T-helper 22 cell (primary cell): ENCODE measurements at places on chromosomes 4 and X.

- DNase-seq, result no peak
These were observed 124.9 kb downstream of the RELL1 start for GRCh38 chr4:37561196-37561802.

- DNase-seq, result no peak
These were observed 59.4 kb upstream of the NAP1L5 start for GRCh38 chr4:88757067-88757466.

GRCh38 chr4:69858690-69859089 lies 1.3 kb downstream of the SULT1E1 start:
- no peak for DNase-seq

DNA sequence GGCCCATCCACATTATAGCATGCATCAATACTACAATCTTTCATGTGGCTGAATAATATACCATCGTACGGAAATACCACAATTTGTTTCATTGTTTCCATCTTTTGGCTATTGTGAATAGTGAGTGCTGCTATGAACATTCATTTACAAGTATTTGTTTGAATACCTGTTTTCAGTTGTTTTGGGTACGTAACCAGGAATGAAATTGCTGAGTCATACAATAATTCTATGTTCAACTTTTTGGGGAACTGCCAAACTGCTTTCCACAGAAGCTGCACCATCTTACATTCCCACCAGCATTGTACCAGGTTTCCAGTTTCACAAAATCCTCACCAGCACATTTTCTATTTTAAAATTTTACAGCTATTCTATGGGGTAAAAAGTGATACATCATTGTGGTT lies 28.5 kb upstream of the MANBA start:
- DNase-seq, result no peak

- DNase-seq, result peak; percentile 24
These were observed 17.4 kb downstream of the IRAK1 start for GRCh38 chrX:154002215-154002719.

- DNase-seq, result no peak
These were observed 49.6 kb downstream of the LNX1 start for GRCh38 chr4:53541577-53542206.

DNA sequence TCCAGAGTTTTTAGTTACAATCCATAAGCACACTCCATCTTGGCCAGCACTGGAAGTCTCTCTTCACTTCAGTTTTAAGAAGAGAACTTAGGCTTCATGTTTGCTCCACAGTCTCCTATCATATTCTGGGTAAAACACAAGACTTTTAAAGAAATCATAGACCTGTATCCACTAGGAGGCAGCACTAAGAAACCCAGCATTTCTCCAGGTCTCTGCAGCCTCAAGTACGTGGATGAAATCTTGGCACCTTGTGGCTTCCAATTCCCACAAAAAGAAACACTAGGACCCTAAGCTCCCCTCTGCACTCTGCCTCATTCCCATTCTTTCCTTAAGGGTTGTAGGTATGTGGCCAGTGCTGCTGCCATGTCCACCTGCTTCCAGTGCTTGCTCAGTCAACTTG lies 367.3 kb upstream of the CASK start:
- DNase-seq, result no peak

DNA sequence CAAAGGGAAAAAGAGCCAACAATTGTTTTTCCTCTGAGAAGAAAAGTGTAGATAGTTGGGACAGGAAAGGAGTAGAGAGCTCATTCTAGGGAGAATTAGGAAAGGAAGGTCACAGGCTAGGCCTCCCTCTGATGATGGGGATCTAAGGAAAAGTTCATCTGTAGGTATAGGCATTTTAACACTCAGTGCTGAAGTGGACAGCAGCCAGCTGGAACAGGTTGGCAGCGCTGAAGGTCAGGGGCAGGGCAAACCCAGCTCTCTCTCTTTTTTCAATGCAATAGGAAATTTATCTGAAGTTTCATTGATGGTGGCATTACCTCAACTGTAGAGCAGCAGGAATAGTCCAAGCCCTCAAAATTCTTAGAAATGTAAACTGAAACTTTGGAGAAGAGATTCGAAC lies 98.5 kb upstream of the ETNPPL start:
- DNase-seq, result no peak

DNA sequence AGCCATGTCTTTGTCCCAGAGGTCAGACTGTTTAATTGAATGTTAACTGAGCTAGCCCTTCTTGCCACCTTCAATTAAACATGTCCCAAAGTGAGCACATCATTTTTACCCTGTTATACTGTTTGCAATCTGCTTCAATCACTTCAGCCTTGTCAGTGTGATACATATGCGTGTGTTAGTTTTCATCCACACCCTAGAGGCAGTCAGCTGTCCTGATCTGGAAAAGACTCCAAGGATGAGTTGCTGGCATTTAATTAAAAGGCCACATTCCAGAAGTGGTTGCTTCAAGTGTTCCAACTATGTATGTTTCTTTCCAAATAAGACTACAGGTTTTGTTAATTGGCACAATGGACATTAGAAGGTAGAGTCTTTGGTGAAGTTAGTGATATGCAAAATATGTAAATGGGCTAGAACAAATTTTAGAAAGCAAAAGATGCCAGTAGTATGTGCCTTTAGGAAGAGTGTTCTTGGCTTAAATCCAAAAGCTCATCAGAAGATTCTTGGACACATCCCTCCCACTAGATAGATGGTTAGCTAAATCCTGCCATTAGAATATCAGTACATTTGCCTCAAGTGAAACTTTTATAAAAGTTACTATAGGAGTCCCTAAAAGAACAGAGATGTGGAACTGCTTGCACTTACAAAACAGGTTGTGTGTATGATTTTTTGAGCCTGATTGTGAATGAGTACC lies 79.5 kb upstream of the SLIT2 start:
- DNase-seq, result no peak

DNA sequence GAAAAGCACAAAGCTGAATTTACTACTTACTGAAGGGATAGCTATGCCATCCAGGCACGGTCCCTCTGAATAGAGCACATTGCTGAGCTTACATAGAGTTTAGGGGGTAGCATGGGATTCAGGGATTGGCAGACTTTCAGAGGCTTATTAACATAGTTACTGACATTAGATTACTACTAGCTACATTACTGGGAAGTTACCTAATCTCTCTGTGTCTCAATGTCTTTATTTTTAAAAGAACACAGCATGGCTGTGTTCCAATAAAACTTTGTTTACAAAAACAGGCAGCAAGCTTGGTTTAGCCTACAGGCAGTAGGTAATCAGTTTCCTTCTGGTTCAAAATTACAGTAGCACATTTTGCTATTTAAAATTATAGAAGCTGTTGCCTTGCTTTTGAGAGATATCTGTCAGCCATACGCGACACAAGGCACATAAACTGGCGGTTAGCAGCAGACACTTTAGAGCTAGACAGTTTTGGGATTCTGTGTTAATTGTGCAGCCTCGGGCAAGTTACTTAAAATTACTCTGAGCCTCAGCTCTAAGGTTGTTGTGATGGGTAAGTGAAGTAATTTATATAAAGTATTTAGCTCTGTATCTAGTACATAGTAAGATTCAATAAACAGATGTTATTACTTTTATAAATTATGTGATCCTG lies 6.9 kb downstream of the KLHL8 start:
- DNase-seq, result no peak

GRCh38 chrX:7280520-7280919 lies 132.6 kb upstream of the PUDP start:
- no peak for DNase-seq

DNA sequence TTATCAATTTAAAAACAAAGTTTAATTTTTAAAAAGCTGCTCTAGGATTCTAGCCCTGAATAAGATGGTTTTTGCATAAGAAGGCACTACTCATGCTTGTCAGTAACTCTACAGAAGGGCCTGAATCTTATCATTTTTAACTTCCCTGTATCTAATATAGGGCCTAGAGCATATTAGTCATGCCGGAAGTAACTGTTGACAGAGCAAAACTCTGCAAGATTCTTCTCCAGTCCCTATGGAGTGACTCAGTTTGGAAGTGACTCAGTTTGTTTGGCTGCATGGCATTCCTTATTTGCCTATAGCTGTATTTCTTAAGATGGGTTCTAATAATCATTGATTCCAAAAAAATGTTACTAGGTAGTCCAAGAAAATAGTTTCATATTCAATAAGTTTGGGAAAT lies 431.8 kb upstream of the HTR2C start:
- no peak for DNase-seq

DNA sequence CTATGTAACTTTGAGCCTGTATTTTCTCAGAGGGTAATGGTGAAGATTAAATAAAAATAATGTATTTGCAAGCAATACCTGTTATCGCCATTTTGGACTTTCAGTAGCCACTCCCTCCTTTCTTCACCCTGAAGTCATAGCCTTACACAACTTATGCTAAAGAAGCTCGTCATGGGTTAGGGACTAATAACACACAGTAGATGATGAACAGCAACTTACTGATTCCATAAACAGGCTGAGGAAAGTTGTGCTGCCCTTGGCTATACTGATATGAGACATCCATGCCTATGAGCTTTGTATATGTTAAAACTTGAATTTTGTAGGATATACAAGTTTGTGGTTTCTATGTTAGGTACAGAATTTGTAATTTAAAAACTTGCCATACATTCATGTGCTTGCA lies 31.7 kb upstream of the EIF1AX start:
- DNase-seq, result no peak

DNA sequence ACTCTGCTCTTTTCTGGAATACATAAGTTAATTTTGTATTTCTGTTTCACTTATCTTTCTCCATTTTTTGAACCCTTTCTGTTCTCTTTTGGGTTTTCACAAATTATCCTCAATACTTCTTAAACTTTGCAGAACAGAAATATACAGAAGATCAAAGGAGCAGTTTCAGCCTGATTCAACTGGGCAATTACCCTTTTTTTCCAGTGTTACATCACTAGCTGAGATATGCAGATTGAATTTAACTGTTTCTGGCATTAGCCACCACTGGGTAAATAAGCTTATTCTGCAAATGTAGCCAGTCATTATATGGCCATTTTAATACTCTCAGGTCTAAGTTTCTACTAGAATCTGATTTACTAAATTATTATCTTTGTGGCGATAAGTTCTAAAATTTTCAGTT lies 66.9 kb upstream of the GRID2 start:
- no peak for DNase-seq

GRCh38 chr4:25112995-25113380 lies 47.3 kb downstream of the SEPSECS start:
- DNase-seq, result no peak

GRCh38 chr4:99207069-99207743 lies 11.8 kb downstream of the ADH6 start:
- no peak for DNase-seq

GRCh38 chr4:68272380-68272779 lies 26.9 kb upstream of the TMPRSS11B start:
- DNase-seq, result no peak

- no peak for DNase-seq
These were observed 56.7 kb upstream of the HUWE1 start for GRCh38 chrX:53743244-53743643.

DNA sequence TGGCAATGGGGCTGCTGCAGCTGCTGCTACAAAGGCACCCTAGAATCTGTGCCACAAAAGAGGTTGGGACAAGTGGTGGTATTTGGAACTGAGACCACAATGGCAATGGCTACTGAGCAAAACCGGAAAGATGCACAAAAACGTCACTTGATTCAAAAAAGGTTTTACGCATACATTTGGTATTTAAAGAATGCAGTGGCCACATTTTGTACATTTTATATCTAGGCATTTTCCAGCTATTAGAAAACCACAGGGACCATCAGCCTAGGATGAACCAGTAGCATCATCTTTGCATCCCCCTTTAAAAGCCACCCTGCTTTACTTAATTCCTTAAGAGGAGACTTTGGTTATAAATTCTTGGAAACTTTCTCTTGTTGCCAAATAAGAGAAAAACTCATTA lies 104.8 kb upstream of the CXCL13 start:
- DNase-seq, result no peak

- DNase-seq, result no peak
These were observed 6.6 kb downstream of the KIT start for GRCh38 chr4:54664400-54664799.

- DNase-seq, result no peak
These were observed 354.5 kb upstream of the BOD1L1 start for GRCh38 chr4:13982010-13982409.

GRCh38 chrX:148333989-148334388 lies 166.4 kb upstream of the AFF2 start:
- DNase-seq, result no peak

GRCh38 chr4:122665161-122665929 lies 44.5 kb upstream of the IL21 start:
- no peak for DNase-seq

DNA sequence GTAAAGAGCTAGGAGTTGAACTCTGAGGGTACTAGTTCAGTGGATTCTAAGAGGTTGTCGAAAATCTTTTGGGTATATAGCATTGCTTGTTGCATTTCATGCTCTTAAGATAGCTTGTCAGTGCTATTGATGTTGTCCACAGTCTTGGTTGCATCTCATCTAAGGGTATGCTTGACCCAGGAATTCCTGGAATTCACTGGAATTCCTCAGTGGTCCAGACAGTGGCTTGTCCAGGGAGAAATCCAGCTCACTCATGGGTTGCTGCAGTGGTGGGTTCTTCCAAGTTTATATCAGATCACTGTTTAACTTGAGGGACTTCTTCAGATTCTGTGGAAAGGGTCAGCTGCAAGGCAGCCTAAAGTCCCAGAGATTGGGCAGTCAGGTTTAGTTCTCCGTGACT lies 29.8 kb upstream of the SMARCAD1 start:
- no peak for DNase-seq

DNA sequence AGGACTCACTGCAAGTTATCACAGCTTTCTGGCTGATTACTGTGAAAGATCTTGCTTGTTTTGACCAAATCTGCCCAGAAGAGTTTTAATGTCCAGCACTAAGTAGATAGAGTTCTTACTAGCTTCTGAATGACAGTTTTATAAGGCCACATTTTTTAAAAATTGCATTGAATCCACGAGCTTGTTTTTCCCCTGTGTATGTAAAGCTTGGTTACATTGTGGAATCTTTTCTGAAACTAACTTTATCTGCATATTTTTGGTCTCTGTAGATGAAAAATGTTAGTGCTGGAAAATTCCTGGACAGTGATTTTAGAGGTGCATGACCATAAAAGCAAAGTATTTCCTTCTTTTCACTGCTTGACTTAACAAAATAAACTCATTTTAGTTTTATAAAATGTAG lies 650.3 kb upstream of the FAM241A start:
- DNase-seq, result no peak

GRCh38 chr4:79788884-79789283 lies 284.1 kb downstream of the ANTXR2 start:
- no peak for DNase-seq

GRCh38 chr4:31461421-31461820 lies 741.3 kb downstream of the PCDH7 start:
- no peak for DNase-seq

DNA sequence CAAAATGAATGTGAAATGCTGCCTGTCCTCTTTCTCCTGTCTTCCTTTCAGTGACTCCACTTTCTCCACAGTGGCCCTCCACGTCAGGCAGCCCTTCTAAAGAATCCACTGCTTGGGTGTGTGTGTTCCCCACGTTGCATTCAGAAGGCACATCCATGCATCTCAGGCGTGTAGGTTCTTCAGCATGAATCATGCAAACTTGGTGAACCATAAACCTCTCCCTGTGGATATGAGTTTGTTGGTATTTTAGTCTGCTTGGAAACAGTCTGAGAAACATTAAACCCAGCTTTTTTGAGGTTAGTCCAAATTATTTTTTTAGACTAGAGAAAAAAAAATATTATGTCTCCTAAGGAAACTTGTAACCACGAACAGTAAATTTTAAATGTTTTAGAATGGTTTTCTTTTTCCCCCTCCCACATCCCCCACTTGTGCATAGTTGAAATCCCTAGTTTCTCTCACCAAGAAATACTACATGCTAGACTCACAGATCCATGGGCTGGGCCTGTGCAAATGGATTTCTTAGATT lies 251.6 kb downstream of the CBR4 start:
- no peak for DNase-seq

GRCh38 chr4:42750091-42750490 lies 93.2 kb upstream of the ATP8A1 start:
- DNase-seq, result no peak
